ENCODE measurements at places on chromosomes 5 and 9.

DNA sequence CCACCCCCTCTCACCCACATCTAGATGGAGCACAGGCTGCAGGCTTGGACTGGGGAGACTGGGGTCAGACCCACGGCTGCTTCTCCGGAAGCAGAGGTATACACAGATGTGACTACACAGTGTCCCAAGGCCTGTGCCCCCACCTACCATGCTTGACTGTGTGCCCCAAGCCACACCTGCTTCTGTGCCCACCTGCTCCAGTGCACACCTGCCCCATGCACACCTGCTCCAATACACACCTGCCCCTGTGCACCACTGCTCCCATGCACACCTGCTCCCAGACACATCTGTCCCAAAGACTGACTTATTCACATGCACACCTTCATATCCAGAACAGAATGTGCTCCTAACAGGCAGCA, 5.5 kb upstream of the COL5A1 start:
- DNase-seq: peak; percentile 50

- DNase-seq: no peak
Observed at GRCh38 chr9:84947412-84947972, 278.0 kb downstream of the NTRK2 start.

GRCh38 chr5:1734908-1735289, 64.7 kb downstream of the MRPL36 start:
- DNase-seq: no peak

DNA sequence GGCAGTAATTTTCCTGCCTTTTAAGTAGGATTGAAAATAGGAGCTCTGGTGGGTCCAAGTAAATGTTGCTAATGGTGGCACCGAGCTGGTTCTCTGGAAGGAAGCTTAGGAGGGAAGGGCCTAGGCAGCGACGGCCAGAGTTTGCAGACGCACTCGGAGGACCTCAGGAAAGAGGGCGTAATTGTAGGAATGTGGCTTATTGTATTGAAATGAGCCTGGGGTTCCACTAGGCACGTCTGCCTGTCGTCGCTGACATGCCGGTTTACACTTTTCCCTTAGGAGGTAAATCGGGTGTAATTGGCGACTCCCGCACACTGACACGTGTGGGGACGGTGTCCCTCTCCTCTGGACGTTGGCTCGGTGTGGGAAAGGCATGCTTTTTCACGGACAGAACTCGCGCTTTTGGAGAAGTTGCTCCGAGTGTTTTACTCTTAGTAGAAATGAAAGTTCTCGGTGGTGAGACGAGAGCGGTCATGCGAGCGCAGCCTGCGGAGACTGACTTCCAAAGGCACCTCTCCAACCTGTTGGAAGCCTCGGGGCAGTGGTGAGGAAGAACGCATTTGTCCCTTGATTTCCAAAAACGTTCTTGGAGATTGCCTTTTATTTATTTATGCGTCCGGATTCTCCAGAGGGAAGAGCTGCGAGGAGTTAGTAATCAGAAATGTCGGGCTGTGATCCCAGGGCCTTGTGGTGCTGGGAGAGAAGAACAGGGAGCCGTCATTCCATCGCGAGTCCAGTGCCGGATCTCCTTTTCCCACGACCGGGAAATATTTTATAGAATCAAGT, 1.3 kb downstream of the NR4A3 start:
- peak; percentile 69 for DNase-seq

DNA sequence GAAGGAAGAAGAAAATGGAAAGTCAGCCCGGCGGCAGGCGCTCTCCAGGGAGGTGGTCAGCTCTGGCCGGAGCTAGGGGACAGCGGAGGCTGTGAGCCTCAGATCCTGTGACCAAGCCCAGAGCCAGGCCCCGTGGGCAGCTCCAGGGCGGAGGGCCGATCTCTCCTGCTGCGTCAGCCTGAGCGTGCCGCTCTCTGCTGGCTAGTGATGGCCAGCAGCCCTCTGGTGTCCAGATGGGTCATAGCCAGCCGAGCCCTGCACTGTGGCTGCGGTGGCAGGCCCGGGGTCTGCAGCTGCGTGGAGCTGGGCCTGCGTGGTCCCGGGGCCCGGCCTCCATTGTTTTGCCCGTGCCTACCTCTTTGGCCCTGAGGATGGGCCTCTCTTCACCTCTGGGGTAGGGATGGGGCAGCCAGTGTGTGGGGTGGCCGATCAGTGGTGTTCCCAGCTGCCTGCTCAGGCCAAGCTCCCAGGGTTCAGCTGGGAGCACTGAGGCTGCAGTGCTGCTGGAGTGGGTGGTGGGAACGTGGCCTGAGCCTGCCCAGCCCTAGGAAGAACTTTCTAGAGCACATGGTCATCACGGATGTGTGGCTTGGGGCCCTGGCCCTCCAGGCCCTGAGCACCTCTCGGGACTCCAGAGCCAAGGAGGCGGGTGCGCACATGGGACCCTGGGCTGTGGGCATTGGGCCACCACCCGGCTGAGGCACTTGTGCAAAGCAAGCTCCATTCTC, 17.1 kb upstream of the NRARP start:
- peak; percentile 61 for DNase-seq

- no peak for DNase-seq
Observed at GRCh38 chr9:37192803-37193202, 72.4 kb downstream of the ZCCHC7 start.

DNA sequence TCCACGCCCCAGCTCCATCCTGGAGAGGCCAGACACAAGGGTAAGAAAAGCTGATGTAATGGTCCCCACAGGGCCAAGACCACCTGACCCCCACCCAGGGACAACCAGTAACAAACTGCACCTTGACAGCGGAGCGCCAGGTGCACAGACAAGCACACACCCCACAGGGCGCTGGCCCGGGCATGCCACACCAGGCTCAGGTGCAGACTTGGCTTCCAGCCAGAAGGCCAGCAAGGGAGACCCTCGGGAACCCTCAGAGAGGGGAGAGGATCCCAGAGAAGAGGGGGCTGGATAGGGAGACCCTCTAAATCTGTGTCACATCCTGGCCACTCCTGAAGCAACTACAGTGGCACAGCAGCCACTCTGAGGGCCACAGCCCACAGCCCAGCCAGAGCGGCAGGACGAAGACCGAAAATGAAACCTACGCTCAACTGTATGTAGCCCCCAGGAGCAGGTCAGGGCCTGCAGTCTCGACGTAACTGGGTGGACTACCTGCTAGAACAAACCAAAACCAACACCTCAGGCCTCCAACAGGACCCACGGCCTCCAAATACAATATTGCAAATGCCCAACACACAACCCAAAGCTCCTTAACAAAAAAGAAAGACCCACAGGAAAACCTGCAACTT, 18.5 kb downstream of the CAMSAP1 start:
- no peak for DNase-seq

GRCh38 chr5:136021016-136021405, 7.8 kb upstream of the TGFBI start:
- DNase-seq: peak; percentile 37

- DNase-seq: no peak
Observed at GRCh38 chr5:96699186-96699820, 37.1 kb downstream of the CAST start.

GRCh38 chr5:178206166-178207101, 2.1 kb downstream of the HNRNPAB start:
- peak; percentile 65 for DNase-seq

- no peak for DNase-seq
Observed at GRCh38 chr9:136437430-136437829, 2.2 kb downstream of the INPP5E start.

DNA sequence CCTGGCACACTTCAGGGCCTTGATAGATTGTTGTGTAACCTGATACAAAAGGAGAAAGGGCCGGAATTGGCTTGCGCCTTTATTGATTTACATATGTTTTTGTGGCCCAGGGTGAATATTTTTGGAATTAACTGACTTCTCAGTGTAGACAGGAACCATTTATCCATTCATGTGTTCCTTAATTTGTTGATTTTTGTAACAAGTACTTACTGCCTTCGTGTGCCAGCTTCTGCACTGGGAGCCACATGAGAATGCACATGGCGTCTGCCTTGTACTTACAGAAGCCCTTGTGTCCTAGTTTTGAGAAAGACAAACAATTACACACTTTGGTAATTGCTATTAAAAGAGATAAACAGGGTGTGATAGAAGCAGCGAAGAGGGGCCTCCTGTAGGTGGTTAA, 26.4 kb downstream of the EHMT1 start:
- no peak for DNase-seq

- DNase-seq: no peak
Observed at GRCh38 chr5:37043693-37044092, 167.1 kb downstream of the NIPBL start.

GRCh38 chr5:159416438-159416837, 86.2 kb upstream of the IL12B start:
- DNase-seq: no peak

GRCh38 chr9:123640792-123641222, 284.8 kb downstream of the CRB2 start:
- DNase-seq: no peak

DNA sequence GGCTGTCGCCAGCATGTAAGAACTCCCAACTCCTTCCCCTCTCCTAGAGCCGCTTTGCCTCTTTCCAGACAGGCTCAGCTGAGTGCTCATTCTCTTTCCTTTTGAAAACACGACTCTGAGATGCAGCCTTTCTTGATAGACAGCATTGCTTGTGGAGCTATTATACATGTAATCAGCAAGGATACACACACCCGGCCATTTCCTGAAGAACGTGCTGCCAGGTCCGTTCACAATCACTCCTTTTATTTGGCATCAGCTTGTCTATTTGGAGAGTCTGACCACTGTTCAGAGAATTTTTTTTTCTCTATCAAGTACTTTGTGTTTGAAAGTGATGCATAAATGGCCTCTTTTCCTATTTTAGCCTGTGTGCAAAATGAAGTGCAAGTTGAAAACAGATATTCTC, 328.7 kb downstream of the MARCHF11 start:
- no peak for DNase-seq

DNA sequence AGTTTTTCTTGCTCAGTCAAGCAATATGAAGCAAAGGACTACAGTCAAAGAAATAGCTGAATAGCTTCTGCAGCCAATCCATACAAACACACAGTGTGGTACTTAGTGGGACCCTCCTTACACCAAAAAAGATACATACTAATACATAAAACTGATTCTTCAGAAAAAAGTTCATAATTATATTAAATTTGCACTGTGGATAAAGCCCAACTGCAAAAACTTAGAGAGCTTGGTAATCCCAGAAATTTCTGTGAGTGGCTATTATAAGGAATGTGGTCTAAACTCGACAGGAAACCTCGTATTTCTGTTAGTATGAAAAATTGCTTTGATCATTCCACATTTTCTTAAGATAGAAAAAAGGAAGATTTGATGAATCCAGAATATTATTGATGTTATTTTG, 245.4 kb downstream of the FBXL17 start:
- no peak for DNase-seq

GRCh38 chr5:58066076-58066475, 393.8 kb downstream of the PLK2 start:
- DNase-seq: no peak

DNA sequence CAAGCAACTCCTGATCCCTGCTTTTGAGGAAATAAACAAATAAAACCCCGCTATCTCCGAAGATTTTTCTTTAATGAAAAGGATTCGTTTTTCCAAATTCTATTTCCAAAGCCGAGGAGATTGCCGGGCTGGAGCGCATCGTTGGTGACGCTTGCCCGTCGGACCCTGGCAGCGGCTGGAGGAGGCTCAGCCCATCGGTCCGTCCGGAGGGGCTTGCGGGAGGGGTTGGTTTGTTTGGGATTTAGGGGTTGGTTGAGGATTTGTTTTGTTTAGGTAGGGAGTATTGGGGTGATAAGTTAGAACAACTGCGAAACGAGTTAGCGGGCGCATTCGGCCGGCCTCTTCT, 20.8 kb downstream of the URM1 start:
- DNase-seq: no peak

DNA sequence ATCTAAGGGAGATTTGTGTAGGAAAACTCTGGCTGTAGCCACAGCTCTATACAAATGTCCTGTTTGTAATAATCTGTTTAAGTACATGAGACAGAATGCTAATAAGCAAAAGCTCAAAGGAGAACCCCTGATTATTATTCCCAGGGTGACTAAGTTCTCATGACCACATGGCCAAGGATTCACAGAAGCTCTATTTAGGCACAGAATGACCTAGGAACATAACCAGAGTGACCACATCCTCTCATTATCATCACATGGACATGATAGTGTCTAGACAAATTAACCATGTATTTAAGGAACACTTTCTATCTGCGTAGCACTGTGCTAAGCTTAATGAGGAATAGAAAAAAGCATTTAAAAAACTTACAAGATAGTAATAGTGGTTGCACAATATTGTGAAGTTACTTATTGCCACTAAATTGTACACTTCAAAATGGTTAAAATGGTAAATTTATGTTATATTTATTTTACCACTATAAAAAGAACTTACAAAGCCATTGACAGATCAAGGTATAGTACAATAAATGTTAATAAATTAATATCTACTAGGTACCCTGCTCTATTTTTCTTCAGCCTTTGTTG, 56.3 kb downstream of the STX17 start:
- no peak for DNase-seq

DNA sequence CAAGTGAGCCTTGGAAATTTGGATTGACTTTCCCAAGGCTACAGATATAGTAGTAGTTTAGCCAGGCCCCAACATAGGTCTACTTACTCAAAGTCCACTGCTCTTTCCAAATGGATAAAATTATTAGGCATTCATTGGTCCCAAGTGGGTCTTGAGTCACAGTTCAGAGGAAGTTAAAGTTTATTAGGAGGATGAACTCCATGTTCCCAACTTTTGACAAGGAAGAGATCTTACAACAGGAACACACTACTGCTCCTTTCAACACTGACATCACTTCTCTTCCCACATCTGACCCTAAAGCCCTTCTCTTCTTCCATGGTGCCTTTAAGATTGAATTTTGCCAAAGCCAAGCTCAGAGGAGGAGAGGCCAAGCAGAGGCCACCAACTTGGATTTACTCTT, 234.5 kb upstream of the TRIM32 start:
- no peak for DNase-seq

- DNase-seq: no peak
Observed at GRCh38 chr5:176659860-176660461, 12.7 kb downstream of the TSPAN17 start.

- no peak for DNase-seq
Observed at GRCh38 chr5:39333104-39333503, 31.2 kb downstream of the C9 start.

- DNase-seq: no peak
Observed at GRCh38 chr5:120655828-120656435, 191.8 kb downstream of the PRR16 start.

- no peak for DNase-seq
Observed at GRCh38 chr9:27675354-27675753, 102.1 kb upstream of the C9orf72 start.

GRCh38 chr9:126549246-126550006, 64.3 kb upstream of the LMX1B start:
- no peak for DNase-seq
